ENCODE measurements at places on chromosomes 1 and 21.

- DNase-seq, result no peak
These were observed 26.1 kb downstream of the IRF2BP2 start for GRCh38 chr1:234583755-234584419.

GRCh38 chr1:76161451-76161850, 86.9 kb downstream of the ST6GALNAC3 start:
- no peak for DNase-seq

DNA sequence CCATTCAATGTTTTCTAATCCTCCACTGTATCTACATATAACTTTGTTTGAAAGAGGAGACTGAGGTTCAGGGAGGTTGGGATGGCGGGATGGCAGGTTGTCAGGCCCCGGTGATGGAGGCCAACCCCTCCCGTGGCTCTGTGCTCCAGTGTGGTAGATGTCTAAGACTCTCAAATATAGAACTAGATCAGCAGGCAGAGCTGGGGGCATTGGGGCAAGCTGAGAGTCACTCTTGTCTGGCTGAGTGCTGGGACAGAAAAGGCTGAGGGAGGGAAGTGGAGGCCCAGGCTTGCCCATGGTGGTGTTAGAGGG, 1.7 kb downstream of the IL6R start:
- no peak for DNase-seq

DNA sequence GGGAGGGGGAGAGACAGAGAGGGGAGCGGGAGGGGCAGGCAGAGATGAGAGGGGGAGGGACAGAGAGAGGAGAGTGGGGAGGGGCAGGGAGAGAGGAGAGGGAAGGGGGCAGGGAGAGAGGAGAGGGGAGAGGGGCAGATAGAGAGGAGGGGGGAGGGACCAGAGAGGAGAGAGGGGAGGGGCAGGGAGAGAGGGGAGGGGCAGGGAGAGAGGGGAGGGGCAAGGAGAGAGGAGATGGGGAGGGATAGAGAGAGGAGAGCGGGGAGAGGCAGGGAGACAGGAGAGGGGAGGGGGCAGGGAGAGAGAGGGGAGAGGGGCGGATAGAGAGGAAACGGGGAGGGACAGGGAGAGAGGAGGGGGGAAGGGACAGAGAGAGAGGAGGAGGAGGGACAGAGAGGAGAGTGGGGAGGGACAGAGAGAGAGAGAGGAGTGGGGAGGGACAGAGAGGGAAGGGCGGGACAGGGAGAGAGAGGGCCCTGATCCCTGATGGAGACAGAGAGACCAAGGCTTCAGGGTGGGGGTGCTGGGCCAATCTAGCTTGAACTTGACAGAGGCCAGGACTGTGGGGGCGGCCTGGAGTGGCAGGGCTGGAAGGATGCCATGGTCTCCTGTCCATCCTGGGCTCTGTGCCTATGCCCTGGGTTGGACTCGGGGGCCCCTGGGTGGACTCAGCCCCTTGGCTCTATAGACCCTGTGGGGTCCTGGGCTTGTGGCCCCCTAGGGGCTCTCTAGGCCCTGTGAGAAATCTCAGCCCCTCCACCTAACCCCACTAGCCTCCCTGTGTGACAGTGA, 43.6 kb downstream of the DMRTB1 start:
- no peak for DNase-seq

- peak; percentile 77 for DNase-seq
These were observed 27.7 kb upstream of the LY9 start for GRCh38 chr1:160768295-160768657.

DNA sequence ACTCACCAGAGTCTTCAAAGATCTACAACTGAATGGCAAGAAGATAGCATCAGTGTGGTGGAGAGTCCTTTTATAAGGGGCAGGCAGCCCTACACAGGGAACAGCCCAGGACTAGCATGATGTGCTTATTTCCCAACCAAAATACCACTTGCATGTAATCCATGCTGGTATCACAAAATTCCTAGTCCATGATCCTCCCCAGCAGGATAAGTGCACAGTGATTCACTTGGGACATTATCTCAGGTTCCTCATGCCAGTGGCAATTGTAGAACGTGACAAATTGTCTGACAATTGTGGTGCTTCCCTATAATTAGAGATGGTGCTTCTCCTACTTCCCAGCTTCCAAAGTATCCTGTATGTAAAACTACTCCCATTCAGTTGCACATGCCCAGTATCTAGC, at the start of gene SPRR2G:
Gene SPRR2G (minus strand): TSS at position 45 of the 400 bp plus-strand sequence. CDS start 780 bp downstream, outside the sequence.
- DNase-seq, result no peak

DNA sequence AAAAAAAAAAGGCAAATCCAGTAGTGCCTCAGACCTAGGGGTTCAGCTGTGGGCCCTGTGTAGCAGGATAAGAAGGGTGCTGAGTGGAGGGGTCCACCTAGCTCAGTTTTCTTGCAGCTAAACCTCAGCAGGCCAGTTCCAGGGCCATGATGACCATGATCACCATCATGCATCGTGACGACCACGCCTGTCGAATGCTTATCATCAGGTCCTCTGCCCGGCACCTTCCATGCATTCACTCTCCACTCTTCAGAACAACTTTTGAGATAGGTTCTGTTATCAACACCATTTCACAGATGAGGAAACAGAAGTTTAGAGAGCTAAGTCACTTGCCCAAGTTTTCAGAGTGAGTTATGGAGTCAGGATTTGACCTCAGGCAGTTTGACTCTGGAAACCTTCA, 54.9 kb downstream of the ACBD3 start:
- DNase-seq, result no peak

- no peak for DNase-seq
These were observed 23.6 kb upstream of the ANGPTL3 start for GRCh38 chr1:62573675-62574074.

- DNase-seq, result no peak
These were observed 122.2 kb downstream of the SIK1 start for GRCh38 chr21:43304621-43305335.

DNA sequence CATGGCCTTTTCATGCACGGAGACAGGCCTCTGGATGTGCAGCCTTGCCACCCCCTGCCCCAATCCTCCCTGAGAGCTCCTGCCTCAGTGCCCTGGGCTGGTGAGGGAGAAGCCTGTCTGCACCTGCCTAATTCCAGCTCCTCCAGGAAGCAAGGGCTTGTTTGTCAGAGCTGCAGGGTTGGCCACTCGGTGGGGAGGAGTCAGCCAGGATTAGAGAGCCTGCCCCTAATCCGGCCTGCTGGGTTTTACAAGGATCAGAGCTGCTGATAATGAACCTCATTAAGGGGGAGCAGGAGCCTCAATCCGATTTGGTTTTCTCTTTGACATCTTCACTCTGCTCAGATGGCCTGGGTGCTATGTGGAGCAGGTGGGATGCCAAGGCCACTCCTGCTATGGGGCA, 31.9 kb upstream of the LHX4 start:
- DNase-seq, result no peak

DNA sequence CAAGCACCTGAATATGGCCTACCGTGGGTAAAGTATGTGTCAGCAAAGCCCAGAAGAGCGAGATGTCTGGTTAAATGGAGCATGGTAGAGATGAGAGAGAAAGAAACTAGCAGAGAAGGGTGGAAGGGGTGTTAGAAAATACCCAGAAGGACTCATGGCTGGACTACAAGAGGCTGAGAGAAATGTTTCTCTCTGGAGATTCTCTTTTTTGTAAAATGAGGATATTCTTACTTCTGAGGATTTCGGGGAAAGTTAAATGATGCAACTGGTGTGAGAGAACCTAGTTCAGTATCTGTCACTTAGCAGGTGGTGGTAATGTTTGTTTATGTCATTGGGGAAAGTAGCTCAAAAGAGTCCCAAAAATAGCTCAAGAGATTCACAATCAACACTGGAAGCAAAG, 7.2 kb upstream of the EPS15 start:
- DNase-seq, result no peak

DNA sequence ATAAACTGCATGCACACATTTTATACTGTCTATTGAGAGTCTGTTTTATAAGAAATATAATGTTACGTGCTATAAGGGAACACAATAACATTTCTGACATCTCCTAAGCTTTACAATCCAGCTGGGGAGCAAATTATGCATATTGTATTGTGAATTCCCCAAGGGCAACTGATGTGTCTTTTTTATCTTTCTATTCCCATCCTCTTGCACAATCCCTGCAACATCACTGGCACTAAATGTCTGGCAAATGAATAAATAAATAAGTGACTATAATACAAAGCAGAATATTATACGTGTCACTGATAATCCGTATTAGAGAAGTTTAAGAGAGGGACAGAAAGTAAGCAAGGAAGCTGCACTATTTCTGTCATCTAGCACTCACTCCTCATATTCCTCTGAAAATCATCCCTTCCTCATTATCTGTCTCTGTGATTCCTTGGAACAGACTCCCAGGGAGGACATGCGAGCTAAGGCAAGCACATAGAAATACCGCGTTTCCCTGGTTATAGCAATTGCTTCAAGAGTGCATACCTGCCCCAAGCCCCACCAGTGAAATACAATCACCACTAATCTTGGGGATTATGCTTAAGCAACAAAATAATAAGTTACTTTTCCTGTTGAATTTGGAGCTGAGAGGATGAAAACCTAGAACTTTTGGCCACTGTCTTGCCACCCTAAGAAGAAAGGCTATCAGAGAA, 205.4 kb downstream of the SMYD3 start:
- no peak for DNase-seq

GRCh38 chr1:68904477-68904876, 407.6 kb upstream of the DEPDC1 start:
- no peak for DNase-seq

DNA sequence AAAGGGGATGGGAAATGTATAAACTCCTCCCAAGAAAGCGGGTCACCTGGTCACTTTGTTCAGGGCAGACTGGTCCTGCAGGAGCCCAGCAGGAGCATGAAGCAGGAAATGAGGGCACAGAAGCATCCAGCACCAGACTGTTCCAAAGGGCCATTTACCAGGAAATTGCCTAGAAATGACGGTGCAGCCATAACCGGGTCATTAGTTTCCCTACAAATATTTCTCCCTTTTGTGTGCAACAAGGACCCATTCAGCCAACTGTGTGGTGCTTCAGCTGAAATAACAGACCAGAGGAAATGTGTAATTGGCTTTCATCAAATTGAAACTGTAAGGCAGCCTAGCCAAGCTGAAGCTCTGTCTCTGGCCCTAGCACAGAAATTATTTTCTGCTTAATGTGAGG, 7.6 kb upstream of the CTTNBP2NL start:
- no peak for DNase-seq

DNA sequence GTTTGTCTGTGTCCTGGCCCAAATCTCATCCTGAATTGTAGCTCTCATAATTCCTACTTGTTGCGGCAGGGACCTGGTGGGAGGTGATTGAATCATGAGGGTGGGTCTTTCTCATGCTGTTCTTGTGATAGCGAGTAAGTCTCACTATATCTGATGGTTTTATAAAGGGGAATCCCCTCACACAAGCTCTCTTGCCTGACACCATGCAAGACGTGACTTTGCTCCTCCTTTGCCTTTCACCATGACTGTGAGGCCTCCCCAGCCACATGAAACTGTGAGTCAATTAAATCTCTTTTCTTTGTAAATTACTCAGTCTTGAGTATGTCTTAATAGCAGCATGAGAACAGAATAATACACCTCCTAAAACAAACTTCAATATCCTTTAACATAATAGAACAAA, 1065.6 kb downstream of the PLA2G4A start:
- no peak for DNase-seq

GRCh38 chr1:101203820-101204540, 32.8 kb upstream of the S1PR1 start:
- no peak for DNase-seq

DNA sequence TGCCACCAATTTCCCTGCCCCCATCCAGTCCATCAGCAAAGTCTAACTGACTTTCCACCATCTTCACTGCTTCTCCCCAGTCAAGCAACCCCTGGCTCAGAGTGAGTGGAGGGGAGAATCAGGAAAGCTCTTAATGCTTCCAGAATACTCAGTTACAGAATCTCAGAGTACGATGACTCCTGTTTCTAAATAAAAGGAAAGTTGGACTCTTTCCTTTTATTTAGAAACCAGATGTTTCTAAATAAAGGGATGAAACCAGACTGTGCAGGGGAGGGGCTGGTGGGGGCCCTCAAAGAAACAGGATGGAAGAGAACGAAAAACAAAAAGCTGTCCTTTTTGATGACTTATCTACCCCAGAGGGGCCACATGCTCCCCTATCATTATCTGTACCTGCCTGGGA, 85.2 kb upstream of the PPM1J start:
- no peak for DNase-seq

- no peak for DNase-seq
These were observed 71.0 kb downstream of the UBR4 start for GRCh38 chr1:19138958-19139581.

DNA sequence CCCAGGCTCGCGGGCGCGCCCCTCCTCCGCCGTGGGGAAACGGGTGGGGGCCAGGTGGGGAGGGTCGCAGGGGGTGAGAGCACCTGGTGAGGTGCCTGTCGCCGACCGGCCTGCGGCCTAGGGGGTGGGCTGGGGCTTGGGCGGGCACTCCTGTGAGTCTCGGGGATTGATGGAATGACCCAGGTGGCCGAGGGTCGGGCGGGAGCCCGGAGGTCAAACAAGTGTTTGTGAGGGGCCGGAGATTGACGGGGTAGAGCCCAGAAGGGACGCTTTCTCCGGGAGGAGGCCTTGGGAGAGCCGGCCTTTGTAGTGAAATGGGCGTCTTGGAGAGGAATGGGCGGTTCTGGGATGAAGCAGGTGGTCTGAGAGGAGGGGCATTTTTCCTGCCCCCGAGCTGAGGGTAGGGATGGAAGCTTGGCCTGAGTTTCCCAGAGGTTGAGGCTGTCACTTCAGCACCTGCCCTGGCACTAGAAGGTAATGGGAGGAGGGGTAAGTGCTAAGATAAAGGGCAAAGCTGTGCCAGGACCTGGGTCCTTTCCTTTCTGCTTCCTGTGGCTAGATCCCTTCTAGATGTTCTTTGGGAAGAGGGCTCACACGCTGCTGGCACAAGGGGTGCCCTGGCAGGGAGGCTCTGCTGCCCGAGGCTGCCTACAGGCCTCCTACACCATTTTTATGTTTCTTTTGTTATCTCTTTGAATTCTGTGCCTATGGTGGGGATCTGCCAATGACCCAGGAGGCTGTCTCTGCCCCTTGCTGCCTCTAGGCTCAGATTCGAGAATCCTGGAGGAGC, 56.1 kb downstream of the NDUFS5 start:
- DNase-seq, result no peak

- DNase-seq, result no peak
These were observed 1.2 kb downstream of the CCNL2 start for GRCh38 chr1:1397839-1398523.

GRCh38 chr1:33443080-33443704, 12.3 kb upstream of the PHC2 start:
- DNase-seq, result no peak
